Myocyte (in vitro differentiated cells): ENCODE measurements at places on chromosomes 13 and 19.

DNA sequence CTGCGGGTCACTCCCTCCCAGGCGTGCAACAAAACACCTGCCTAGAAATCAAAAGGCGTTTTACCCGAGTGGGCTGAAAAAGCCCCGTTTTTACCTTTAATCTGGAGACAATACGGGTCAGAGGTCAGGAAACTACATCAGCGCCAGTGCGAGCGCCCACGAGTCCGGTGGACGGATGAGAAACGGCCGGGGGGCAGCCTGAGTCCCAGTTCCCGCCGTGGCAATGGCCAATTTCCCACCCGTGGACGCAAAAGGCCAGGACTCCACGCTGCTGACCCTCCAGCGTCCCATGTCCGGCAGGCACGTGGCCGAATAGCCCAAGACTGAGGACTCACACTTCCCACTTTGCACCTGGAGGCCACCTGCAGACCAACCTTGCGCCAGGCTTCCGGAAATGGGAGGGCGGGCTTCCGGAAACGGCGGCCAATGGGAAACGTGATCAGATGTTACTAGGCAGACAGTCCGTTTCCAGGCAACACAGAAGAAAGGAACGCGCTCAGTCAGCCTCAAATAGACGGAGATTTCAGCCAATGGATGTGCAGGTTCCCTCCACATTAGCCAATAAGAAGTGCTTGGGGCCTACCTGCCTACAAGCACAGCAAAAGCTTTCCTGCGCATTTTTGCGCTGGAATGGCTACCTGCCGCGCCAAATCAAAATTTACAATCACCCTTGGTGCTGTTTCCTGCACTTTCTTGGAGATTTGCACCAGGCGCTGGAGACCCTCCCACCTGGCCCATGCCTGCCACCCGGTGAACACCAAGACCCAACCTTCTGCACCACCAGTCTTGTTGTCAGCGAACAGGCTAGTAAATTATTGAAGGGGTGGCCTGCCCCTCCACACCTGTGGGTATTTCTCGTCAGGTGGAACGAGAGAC, 47.4 kb downstream of the ZFP14 start:
- peak; percentile 96 for DNase-seq

DNA sequence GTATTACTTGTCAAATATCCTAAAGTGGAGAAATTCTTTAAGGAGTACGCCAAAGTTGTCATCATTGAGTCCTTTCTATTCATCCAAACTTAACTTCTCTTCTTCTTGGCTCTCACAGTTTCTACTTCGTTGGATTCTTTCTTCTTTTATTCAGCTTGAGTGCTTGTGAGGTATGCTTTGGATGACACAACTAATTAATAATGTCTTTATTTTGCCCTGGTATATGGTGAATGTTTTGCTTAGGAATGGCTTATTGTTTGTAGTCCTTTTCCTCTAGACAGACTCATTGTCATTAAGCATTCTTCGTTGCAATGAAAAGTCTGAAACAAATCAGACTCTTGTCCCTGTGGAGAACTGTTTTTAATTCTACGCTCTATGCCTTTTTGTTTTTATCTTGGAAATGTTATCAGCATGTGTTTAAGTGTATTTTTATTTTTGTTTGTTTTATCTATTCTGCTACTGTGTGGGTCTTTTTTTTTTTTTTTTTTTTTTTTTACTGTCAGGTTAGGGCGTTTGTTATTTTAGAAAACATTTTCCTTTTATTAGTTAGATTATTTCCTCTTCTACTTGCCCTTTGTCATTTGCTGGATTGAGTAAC, 471.5 kb downstream of the GPC6 start:
- DNase-seq: no peak

DNA sequence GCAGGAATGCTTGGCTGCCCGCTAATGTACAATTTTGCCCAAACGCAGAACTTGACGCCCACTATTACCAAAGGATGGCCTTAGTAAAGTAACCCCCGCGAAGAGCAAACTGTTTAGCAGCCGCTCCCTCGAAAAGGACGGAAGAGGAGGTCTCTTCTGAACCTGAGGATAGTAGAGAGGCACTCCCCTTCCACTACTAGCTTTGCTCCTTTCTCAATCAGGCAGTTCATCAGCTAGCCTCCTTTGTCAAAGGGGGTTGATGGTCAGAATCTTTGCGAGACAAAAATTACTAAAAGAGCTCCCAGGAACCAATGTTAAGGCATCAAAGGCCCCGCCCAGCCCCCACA, 534 bp downstream of the CAB39L start:
- no peak for DNase-seq

- no peak for DNase-seq
Observed at GRCh38 chr13:41200126-41200525, 5.8 kb upstream of the KBTBD7 start.

DNA sequence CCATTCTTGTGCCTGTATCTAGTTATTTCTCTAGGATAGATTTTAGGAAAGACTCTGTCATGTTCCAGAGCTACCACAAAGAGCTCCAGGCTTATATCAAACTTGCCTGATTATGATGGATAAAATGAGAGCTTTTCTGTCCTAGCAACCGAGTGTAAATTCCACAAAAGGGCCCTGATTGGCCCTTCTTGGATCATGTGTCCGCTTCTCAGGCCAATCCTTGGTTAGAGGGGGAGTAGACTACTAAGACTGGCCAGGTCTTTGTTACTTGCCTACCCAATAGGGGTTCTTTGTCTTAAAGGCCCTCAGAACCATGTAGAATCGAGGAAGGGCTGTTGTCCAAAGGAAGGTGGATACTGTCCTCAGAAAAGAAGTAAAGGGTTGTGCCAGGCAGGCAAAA, 2.4 kb downstream of the DHX34 start:
- peak; percentile 31 for DNase-seq

DNA sequence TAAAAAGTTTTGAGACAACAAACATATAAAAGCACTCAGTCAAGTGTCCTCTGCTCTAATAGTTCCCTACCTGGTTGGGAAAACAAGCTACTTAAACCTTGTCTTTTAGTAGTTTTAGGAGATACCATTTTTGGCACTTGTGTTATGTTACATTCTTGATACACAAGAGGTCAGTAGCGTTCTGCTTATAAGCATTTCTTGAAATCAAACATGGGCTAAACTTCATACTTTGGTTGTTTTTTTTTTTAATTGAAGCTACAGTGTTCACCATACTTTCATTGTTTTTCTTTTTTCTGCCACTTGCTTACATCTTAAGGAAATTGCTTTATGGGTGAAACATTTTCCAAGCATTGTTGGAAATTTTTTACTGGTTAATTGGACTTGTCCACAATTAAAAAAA, 12.9 kb downstream of the NHLRC3 start:
- DNase-seq: peak; percentile 40

- DNase-seq: no peak
Observed at GRCh38 chr13:21530656-21531055, 71.6 kb upstream of the ZDHHC20 start.

- DNase-seq: peak; percentile 36
Observed at GRCh38 chr19:9431475-9431874, 3.9 kb downstream of the ZNF266 start.

DNA sequence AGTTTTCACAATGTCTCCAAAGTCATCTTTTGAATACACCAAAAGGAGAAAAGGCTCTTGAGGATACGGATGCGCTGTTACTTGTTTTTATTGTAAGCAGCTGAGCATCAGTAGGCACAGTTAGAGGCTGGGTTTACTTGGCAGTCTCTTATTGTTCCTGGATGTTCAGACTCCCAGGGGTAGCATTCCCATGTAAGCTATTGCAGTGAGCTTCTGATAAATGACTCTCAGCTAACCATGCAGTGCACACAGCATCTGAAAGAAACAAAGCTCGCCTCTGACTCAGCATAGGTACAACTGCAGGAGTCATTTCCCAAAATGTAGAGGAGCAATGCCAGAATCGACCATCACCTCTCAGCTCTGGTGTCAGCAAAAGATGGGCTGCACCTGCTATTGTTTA, 84.8 kb downstream of the DCT start:
- no peak for DNase-seq

DNA sequence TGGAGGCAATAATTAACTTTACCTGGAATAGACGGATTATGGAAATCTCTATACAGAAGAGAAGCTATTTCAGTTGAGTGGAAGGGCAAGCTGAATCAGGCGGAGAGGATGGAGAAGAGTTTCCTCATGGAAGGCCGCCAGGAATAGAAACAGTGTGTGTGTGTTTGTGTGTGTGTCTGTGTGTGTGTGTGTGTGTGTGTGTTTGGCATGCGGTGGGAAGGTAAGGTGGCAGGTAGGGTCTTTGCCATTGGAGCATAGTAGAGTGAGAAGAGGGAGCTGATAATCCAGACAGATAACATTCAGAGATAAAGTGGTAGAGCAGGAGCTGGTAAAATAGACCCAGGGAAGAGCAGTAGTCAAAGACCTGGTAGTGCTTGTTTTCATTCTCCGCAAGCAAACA, 9.2 kb upstream of the HS6ST3 start:
- no peak for DNase-seq

DNA sequence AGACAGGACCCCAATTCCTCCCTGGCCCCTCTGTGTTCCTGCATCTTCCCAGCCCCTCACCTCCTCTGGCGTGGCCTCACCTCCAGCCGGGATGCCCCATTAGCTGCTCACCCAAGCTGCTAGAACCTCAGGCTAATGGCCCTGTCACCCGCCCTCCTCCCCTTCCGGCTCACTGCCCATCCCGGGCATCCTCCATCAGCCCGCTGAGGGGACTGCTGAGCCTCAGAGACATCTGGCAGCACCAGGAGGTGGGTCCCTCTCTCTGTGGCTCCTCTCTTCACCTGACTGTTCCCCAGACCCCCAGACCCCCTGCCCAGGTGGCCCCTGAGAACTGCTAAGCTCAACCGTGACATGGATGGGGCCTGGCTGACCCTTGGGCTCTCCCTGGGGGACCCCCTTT, 2.9 kb downstream of the FFAR1 start:
- DNase-seq: no peak

DNA sequence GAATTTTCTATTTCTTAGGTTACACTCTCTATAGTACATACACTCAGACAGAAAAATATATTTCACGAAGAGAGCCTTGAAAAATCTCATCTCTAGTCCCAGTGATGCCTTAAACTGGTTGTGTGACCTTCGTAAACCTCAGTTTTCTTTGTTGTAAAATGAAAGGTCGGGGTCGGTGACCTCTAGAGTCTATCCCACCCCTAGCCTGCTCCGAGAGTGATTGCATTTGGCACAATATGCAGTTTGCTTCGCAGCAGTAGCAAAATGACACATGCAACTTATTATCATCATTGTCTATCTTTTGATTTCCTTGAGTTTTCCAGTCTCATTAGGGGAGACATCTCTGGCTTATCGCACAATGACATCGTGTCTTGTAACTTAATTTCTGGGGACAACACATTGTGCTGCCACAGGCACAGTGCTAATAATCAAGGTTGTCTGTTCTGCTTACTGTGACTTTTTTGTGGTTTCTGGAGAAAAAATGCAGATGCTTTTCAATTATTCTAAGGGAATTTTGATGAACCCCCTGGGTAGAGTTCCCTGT, 115.0 kb downstream of the GGACT start:
- no peak for DNase-seq

DNA sequence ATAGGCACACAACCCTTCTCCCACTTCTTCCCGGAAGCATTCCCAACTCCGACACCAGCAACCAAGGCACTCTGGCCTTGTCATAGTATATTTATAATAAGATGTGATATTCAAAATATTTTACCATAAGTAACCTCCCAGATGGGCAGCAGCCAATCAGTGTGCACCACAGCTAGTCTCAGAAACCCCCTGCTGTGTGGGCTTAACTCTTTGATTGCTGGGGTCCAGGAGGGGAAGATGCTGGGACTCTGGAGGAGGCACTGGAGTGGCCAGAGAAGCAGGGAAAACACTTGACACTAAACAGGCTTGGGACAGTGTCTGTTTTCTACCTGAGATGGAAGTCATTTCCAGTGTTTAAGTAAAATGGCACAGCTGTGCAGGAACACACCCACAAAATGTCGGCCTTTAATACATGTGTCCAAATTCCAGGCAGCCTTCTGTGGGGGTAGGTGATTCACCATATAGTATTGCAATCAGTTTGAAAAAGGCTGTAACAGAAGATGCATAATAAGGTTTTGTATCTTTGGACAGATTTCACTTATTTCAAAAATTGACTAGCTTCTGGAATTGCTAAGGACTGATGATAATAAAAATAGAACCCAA, 100.7 kb downstream of the MBNL2 start:
- DNase-seq: no peak

DNA sequence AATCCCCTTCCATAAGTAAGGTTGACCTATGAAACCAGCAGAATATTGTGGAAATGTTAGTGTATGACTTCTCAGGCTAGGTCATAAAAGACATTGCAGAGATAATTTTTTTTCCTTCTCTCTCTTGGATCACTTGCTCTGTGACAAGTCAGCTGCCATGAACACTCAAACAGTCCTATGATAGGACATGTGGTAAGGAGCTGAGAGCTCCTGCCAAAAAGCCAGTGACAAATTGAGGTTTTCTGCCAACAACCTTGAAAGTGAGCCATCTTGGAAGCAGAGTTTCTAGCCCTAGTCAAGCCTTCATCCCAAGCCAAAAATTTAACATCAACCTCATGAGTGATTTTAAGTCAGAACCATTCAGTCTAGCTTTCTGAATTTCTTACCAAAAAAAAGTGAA, 270.9 kb upstream of the NBEA start:
- peak; percentile 93 for DNase-seq

- peak; percentile 20 for DNase-seq
Observed at GRCh38 chr13:31477961-31478360, 261.4 kb upstream of the RXFP2 start.

DNA sequence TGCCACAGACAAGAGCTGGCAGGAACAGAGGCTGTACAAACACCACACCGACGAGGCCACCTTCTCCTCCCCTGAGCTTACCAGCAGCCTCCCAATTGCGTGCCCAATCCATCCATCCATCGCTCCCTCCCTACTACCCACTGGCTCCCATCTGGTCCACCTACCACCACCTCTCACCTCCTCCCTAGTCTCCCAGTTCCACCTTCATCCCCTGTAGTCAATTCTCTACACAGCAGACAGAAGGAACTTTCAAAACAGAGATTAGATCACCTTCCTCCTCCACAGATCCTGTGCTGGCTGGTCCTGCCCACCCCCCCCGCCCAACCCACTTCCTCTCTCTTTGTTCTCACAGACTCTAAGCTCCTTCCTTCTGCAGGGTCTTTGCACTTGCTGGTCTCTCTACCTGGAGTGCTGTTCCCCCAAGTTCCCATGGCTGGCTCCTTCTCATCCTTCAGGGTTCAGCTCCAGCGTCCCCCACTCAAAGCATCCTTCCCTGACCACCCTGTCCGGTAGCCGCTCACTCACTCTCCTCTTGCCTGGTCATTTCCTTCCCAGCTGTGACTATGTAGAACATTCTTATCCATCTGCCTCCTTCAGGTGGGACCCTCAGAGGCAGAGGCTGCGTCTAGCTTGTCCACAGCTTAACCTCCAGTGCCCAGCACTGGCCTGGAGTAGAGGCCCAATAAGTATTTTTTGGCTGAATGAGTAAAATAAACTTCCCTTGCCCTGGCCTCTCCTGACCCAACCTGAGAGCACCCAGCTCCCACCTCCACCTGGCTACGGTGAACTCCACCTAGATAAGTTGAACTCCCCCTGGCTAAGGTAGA, 23.0 kb downstream of the PIN1 start:
- no peak for DNase-seq

DNA sequence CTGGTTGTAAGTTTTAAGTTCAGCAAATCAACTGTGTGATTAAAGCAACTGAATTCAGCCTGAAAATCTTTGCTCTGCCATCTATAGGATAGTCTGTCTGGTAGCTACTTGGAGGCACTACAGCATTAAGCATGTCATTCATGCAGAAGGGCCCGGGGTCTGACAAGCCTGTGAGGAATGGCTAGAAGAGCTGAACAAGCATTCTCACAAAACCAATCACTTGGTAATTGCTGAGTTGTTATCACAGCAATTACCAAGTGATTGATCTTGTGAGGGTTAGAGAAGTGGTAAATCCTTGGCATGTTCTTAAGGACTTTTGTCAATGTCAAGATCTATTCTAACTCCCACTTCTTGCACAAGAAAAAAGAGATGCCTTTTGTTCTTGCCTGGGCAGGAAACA, 356.1 kb downstream of the FGF14 start:
- no peak for DNase-seq

- no peak for DNase-seq
Observed at GRCh38 chr13:47350334-47351124, 453.7 kb upstream of the HTR2A start.
